ENCODE measurements at places on chromosomes 1 and 21.

DNA sequence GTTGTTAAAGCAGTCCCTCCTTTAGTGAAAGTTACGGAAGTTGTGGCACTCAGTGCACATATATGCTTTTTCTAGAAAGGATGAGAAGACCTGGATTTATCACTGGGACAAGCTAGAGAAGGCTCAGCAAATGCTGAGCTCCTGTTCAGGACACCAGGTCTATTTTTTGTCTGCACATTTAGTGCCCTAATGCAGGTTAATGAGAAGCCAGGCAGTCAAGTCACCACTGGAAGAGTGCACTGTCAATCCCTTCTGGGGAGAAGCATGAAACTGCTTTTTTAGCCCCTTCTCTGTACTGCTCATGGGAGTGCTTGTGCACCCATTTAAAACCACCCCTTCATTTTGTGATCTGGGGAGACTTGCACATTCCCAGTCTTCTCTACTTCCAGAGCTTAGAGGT is 624.1 kb upstream of the USP24 start:
- DNase-seq, result no peak

DNA sequence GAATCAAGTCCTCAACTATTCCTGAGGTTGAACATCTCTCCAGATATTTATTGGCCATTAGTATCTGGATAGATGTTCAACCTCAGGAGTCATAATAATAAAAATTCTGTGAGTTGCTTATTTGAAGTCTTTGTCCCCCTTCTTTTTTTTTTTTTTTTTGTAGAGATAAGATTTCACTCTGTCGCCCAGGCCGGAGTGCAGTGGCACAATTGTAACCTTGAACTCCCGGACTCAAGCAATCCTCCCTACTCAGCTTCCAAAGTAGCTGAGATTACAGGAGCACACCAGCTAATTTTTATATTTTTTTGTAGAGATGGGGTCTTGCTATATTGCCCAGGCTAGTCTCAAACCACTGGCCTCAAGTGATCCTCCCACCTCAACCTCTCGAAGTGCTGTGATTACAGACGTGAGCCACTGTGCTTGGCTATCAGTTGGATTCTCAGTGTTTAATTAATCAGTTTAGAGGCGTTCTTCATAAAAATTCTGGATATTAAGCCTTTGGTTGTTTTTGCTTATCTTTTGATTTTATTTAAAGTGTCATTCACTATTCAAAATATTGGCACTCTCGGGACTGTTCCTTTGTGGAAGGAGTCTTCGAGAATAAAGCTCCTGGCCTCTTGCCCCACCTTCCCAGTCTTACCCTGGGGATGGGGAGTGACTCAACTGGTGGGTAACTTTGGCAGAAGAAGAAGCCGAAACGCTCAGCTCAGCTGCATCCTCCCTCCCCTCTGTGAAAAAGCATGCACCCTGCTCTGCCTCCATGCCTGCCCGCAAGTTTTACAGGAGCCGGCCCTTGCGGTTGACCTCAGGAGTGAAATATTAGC is 11.2 kb upstream of the HYI start:
- no peak for DNase-seq

DNA sequence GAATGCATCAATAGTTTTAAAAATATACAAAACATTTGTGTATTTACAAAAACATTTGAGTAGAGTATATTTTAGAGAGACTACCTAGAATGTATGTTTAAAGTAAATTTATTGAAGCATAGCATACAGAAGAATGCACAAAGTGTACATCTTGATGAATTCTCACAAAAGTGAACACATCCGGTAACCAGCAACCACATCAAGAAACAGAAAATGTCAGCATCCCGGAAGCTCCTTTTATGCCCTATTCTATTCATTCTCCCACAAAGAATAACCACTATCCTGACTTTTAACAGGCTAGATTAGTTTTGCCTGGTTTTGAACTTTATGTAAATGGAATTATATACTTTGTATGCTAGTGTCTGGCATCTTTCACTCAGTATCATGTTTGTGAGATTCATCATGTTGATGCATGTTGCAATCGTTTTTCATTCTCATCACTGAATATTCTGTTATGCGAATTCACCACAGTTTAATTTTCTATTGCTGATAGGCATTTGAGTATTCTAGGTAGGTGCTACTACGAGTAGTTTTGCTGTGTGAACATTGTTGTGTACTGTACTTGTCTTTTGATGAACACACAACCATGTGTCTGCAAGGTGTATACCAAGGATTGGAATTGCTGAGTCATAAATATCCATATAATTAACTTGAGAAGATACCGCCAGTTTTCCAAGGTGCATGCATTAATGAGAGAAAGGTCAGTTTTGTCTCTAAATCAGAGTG is 75.4 kb downstream of the CACHD1 start:
- no peak for DNase-seq

DNA sequence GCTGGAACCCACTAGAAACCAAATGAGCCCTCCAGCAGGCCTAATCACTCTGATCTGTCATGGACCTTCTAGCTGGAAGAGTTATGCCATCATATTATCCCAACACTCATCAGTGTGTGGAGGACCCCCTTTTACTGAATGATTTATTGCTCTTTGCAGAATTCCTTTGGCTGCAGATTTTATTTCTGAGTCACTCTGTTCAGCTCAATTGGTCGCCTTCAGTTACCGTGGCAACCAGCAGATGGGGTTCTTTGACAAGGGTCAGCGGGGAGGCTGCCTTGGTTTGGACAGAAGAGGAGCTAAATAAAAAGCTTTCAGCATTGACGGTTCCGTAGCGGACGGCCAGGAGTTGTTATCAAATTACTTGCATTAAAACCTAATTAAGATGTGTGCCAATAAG is 220.1 kb downstream of the SDCCAG8 start:
- DNase-seq, result peak; percentile 20

DNA sequence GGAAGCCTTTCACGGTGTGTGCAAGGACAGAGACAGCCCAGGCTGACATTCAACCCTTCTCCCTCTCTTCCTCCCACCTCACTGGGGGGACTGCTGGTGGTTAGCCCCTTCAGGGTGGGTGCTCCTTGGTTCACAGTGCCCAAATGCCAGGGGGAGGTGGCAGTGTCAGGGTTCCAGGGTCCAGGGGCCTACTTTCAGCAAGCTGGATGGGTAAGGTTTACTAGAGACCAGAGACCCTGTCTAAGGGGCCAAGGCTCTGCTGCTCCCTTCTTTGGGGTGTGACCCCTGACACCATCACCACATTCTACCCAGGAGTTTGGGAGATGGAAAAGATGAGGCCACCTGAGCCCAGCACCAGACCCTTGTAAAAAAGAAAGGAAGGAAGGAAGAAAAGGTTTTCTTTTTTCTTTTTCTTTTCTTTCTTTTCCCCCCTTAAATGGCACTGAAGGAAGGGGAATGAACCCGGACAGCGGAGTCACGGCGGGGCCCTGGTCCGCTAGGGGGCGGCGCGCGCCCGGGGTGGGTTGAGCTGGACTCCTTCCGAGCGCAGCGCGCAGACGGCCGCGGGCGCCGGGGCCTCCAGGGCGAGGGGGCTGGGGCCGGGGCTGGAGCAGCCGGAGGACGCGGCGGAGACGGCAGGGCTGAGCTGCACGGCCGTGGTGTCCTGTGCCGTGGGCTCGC is 18.8 kb downstream of the KNCN start:
- no peak for DNase-seq

- DNase-seq, result no peak
These were observed 375.9 kb downstream of the DSCAM start for GRCh38 chr21:40471103-40471502.

DNA sequence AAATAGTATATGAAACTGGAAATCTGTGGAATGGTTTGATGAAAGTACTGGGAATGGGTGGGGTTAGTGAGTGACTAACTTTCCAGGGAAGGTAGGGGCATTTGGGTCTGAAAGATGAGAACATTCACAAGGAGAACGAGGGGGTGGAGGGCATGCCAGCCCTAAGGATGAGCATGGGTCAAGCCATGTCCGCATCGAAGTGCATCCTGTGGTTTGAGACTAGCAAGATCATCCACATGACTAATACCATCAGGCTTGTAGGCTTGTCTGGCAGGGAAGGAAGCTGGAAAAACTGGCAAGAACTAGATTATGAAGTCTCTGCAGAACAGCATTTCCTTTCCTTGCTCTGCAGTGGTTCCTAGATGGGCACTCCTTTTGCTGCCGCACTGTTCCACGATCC is 70.4 kb upstream of the UBE2U start:
- DNase-seq, result peak; percentile 24

- peak; percentile 17 for DNase-seq
These were observed 49.7 kb downstream of the MDM4 start for GRCh38 chr1:204565617-204566582.

- DNase-seq, result no peak
These were observed 22.4 kb upstream of the DR1 start for GRCh38 chr1:93323185-93323820.

DNA sequence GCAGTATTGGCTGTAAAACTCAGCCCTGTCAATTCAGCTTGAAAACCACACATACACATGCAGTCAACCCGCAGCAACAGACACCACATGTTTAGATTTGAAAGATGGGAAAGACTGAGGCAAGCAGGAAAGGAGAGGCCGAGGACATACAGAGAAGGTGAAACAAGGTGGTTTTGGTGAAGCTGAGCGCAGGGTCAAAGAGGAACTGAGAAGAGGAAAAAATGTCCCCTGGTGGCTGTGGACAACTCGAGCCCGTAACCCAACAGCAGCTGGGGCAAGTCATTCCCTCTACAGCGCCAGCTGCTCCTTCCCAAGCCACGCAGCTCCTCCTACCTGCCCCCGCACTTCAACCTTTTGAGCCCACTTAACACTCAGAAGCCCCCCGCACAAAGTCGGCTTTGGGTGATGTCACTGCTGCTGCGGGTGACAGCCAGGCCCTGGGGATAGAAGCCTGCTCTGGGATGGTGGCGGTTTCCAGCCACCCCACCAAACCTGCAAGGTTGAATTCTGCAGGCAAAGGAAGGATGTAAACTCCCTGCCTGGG is 63.0 kb downstream of the KCNN3 start:
- no peak for DNase-seq

DNA sequence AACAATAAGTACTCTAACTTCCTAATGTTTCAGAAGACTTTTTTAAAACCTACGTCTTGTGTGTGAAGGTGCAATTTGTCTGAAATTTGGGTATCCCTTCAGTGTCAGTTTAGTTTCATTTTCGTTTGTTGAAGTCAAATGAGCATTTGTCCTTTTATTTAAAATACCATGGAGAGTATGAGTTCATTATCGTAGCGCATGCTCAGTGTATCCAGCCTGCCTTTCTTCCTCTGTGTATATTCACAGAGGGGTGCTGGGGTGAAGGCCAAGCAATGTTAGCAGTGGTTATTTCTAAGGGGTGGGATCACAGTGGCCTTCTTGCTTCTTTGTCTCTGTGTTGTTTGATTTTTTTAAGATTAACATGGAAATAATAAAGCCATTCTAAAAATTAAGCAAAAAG is 43.2 kb downstream of the CNN3 start:
- DNase-seq, result peak; percentile 80

GRCh38 chr1:99503276-99503747 is 142.6 kb upstream of the PALMD start:
- no peak for DNase-seq

- no peak for DNase-seq
These were observed 22.2 kb upstream of the C1orf174 start for GRCh38 chr1:3922201-3922725.

- DNase-seq, result no peak
These were observed 32.0 kb upstream of the EXO1 start for GRCh38 chr1:241816008-241816407.

- DNase-seq, result no peak
These were observed 255.1 kb upstream of the RAB4A start for GRCh38 chr1:229015806-229016205.

DNA sequence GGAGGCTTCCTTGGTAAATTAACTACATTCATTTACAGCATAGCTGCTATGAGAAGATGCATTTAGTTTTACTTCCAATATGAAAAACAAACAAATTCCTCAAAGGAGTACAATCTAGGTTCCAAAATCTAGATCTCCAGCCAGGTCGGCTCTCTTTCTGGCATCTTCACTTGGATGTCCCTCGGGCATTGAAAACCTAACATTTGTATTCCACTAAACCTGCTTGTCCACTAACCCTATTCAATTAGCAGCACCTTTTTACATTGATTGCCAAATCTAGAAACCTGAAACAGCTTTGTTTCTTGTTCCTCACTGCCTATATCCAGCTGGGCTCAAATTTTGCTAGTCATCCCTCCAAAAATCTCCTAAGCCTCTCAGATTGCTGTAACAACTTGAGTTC is 14.3 kb upstream of the CXADR start:
- no peak for DNase-seq

Measured in smooth muscle cell of the brain vasculature (primary cell).